ENCODE measurements at places on chromosomes 6 and 20.

GRCh38 chr6:57469072-57469471 lies 151.6 kb downstream of the PRIM2 start:
- no peak for DNase-seq
- H3K4me1 ChIP-seq, result no peaks in the 10 kb centered on the region
- no peak overlapping the region for H3K27ac ChIP-seq
- peaks cover under 1% of the 10 kb centered on the region for H3K36me3 ChIP-seq

GRCh38 chr20:57834306-57835073 lies 124.7 kb upstream of the PMEPA1 start:
- H3K4me1 ChIP-seq, result no peaks in the 10 kb centered on the region
- no peaks in the 10 kb centered on the region for H3K27me3 ChIP-seq
- no peaks in the 10 kb centered on the region for H3K36me3 ChIP-seq
- DNase-seq, result no peak

GRCh38 chr6:63389191-63389844 lies 69.5 kb upstream of the LGSN start:
- H3K4me3 ChIP-seq, result no peak overlapping the region
- H3K27ac ChIP-seq, result no peak overlapping the region
- no peaks in the 10 kb centered on the region for H3K4me1 ChIP-seq
- no peaks in the 10 kb centered on the region for H3K27me3 ChIP-seq

DNA sequence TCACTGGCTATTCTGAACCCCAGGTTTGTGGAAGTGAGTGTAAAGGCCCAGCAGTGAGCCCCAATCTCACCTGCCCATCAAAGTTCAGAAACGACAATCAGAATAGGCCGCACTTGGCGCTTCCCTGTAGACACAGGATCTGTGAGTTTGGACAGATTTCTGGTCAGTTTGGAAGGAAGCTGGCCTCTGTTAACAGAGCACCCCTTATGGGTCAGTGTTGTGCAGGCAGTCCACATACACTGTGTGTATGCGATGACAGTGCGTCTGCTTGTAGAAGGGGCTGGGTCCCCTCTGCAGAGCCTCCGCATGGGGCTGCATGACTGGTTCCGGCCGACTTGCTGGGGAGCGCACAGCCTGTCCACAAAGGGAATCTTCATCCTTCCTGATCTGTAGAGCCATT lies 3.4 kb upstream of the MPC1 start:
- DNase-seq, result no peak
- H3K4me3 ChIP-seq, result no peak overlapping the region
- H3K36me3 ChIP-seq, result no peaks in the 10 kb centered on the region

- peaks cover 12% of the 10 kb centered on the region for H3K4me1 ChIP-seq
- H3K4me3 ChIP-seq, result no peak overlapping the region
- H3K27ac ChIP-seq, result no peak overlapping the region
- H3K36me3 ChIP-seq, result peaks cover 21% of the 10 kb centered on the region
- peaks cover 7% of the 10 kb centered on the region for H3K27me3 ChIP-seq
Measured at GRCh38 chr6:6599468-6599873, 11.0 kb downstream of the LY86 start.

DNA sequence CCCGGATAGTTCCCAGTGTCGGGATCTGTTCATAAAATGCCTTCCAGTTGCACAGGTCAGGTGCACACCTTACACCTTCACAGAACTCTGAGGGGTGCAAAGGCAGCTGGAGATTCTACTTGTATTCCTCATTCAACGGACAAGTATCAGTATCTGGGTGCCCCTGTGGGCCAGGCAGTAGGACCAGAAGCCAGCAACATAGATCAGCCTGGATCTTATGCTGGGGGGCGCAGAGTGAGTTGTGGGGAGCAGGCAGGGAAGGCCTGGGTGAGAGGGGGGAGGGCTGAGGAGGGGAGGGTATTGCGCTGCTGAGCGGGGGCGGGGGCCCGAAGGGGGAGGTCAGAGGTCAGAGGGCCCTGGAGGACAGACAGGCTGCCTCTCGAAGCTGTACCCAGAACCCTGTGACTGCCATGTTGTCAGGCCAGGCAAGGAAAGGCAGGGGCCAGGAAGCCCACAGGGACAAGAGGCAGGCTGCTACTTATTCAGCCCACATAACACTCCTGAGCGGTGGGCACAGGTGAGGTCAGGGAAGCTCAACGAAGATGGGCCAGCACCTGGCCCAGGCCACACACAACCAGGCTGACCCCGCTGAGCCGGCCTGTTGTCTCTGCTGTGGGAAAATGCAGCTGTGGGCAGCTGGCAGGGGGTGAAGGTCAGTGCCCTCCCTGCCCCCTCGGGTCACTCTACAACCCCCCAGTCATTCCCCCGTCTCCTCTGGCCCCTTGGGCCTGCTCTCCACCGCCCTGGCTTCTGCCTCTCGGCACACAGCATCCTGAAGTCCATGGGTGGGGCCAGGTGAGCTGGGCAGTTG lies 1.1 kb downstream of the OPRL1 start:
- peaks cover 33% of the 10 kb centered on the region for H3K27me3 ChIP-seq
- H3K36me3 ChIP-seq, result peaks cover 25% of the 10 kb centered on the region
- DNase-seq, result no peak
- peak overlapping the region; percentile 28 for H3K27ac ChIP-seq
- peaks cover 46% of the 10 kb centered on the region for H3K4me1 ChIP-seq

GRCh38 chr6:107977283-107977682 lies 19.3 kb upstream of the SEC63 start:
- H3K4me3 ChIP-seq, result no peak overlapping the region
- H3K27me3 ChIP-seq, result peaks cover 8% of the 10 kb centered on the region
- no peak overlapping the region for H3K27ac ChIP-seq
- peaks cover 16% of the 10 kb centered on the region for H3K4me1 ChIP-seq

GRCh38 chr6:100633096-100633777 lies 168.5 kb upstream of the SIM1 start:
- DNase-seq, result no peak
- peaks cover 27% of the 10 kb centered on the region for H3K36me3 ChIP-seq
- no peak overlapping the region for H3K4me3 ChIP-seq
- no peak overlapping the region for H3K27ac ChIP-seq

DNA sequence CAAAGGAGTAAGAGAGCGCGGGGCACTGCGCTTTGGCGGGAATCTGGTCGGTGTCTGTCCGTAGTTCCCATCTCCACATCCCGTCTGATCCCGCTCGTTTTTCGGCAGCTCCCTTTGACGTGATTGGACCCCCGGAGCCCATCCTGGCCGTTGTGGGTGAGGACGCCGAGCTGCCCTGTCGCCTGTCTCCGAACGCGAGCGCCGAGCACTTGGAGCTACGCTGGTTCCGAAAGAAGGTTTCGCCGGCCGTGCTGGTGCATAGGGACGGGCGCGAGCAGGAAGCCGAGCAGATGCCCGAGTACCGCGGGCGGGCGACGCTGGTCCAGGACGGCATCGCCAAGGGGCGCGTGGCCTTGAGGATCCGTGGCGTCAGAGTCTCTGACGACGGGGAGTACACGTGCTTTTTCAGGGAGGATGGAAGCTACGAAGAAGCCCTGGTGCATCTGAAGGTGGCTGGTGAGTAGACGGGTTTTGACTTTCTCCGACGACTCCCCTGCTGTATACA lies 1.4 kb downstream of the BTN1A1 start:
- peaks cover 2% of the 10 kb centered on the region for H3K36me3 ChIP-seq
- DNase-seq, result peak; percentile 31
- H3K27me3 ChIP-seq, result peaks cover 44% of the 10 kb centered on the region
- peak overlapping the region; percentile 60 for H3K4me3 ChIP-seq
- H3K27ac ChIP-seq, result no peak overlapping the region

DNA sequence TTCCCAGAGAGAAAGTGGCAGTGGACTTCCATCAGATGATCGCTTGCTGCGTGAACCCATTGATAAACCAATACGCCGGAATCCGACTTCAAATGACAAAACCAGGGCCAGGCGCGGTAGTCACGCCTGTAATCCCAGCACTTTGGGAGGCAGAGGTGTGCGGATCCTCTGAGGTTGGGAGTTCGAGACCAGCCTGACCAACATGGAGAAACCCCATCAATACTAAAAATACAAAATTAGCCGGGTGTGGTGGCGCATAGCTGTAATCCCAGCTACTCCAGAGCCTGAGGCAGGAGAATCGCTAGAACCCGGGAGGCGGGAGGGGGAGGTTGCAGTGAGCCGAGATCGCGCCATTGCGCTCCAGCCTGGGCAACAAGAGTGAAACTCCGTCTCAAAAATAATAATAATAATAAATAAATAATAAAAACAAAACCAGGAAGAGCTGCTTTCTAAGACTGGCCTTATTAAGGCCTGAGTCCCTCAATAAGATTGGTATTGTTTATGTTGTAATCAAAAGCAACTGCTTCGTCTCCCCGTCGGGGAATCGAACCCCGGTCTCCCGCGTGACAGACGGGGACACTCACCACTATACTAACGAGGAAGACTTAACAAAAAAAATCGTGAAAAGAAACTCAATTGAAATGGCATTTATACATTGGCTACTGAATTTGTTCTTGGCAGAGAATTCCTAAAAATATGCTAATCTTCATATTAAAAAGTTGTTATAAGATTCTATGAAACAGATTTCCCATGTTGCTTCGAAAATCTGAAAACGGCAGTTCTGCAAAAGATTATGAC lies 110.2 kb upstream of the ZNF184 start:
- no peak overlapping the region for H3K4me3 ChIP-seq
- peaks cover 53% of the 10 kb centered on the region for H3K27me3 ChIP-seq
- H3K4me1 ChIP-seq, result peaks cover 5% of the 10 kb centered on the region
- DNase-seq, result peak; percentile 38
- H3K27ac ChIP-seq, result no peak overlapping the region

DNA sequence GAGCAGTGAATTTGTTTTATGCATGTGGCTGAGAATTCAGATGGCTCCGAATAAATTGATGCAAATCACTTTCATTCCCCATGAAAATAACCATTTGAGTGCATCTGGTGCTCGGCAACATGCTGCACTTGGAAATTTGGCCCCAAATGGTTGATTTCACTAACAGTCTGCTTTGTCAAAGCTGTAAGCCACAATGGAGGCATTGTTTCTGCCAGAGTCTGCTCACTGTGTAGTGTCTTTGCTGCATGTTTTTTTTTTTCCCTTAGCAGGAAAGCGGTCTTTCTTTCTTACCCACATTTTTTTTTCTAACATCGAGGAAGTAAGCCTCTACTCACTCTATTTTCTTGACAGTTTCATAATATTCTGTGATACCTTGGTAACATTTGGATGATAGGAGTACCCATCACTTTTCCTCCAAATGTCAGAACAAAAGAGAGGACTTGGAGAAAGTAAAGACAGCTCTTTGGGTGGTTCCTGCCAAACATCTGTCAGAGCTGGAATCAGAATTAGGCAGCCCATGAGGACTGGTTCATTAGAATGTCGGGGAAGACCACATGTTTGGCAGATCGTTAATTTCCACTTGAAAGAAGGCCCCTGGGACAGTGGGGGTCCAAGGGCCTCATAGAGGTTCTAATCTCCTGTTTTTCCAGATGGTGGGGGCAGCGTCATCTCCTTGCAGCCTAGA lies 149.5 kb downstream of the DOK5 start:
- no peaks in the 10 kb centered on the region for H3K4me1 ChIP-seq
- no peaks in the 10 kb centered on the region for H3K27me3 ChIP-seq
- H3K36me3 ChIP-seq, result no peaks in the 10 kb centered on the region
- no peak overlapping the region for H3K27ac ChIP-seq
- no peak for DNase-seq

Measured in activated CD4-positive, alpha-beta memory T cell treated with anti-CD3 and anti-CD28 coated beads, Interleukin-2, amount 10 ng/mL, durations not matched to agents 7 days and 5 days (primary cell).